ENCODE measurements at places on chromosomes 12 and 14.

GRCh38 chr12:117850048-117850447, 118.7 kb downstream of the KSR2 start:
- DNase-seq: peak; percentile 18

- no peak for DNase-seq
Measured at GRCh38 chr14:52879958-52880357, 70.9 kb downstream of the FERMT2 start.

- DNase-seq: no peak
Measured at GRCh38 chr12:42979746-42980145, 390.2 kb upstream of the PRICKLE1 start.

GRCh38 chr12:107775093-107775721, 703 bp downstream of the ASCL4 start:
- DNase-seq: peak; percentile 60

DNA sequence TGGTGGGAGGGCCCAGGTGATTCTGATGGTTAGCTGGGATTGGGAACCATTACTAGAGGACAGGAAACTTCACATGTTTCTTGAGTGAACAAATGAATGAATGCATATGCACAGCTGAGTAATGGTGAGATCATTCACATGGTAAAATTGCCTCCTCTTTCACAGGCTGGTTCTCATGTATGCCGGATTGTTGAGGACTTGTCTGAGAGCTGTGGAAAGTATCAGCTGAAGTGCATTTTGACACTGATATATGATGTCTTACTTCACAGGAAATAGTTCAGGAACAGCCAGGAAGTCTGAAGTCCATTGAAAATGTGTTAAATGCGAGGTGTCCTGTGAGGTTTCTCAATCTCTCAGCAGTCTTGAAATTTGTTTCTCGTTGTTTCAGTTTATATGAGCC, 77.6 kb upstream of the DACT1 start:
- peak; percentile 63 for DNase-seq

- DNase-seq: no peak
Measured at GRCh38 chr12:130714591-130715149, 1.4 kb downstream of the RIMBP2 start.

DNA sequence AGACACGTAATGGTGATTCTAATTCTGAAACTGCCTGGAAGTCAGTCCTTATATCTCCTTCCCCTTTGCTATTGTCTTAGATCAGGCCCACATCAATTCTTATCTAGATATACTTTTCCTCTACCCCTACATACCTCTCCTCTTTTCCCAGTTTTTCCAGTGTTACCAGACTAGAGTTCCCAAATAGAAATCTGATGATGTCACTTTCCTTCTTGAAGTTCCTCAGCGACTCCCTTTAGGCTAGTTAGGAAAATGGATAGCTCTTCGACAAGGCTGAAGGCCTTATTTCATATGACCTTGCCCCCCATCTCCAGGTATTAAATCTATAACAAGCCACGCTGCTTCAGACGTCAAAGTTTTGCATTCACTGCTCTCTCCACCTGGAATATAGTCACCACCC, 201.1 kb upstream of the ATP2B1 start:
- DNase-seq: no peak

DNA sequence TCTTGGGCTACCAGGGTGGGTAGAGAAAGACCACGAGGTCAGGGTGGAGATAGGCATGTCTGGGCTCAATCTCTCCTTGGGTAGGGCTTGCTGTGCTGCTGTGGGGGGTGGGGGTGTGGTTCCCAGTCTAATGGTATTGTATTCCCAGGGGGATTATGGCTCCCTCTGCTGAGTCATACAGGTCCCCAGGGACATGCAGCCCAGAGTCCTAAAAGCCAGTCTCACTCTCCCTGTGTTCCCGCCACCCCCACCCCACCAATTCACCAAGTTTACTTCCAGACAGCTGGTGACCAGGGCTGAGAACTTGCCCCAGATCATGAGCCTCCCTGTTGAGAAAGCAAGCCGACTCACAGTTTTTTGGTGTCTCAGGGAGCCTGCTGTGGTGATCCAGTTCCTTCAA, 367.6 kb downstream of the C12orf75 start:
- DNase-seq: no peak

DNA sequence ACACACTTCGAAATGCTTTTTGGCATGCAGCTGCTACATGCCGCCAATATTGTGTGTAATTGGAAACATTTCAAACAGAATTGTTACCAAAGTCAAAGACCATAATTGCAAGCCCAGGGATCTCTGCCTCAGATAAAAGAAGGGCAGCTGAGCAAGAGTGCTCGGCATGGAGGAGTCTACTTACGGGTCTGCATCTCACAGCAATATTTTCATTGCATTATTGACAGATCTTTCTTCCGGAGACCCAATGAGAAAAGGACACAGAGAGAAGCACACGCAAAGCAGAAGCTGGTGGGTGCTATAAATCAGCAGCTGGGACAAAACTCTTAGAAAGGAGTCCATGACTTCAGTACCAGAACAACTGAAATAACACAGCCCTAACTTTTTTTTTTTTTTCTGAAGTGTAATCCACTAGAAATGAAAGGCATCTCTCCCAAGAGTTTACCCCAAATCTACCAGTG, 4.9 kb downstream of the PRICKLE1 start:
- DNase-seq: no peak

DNA sequence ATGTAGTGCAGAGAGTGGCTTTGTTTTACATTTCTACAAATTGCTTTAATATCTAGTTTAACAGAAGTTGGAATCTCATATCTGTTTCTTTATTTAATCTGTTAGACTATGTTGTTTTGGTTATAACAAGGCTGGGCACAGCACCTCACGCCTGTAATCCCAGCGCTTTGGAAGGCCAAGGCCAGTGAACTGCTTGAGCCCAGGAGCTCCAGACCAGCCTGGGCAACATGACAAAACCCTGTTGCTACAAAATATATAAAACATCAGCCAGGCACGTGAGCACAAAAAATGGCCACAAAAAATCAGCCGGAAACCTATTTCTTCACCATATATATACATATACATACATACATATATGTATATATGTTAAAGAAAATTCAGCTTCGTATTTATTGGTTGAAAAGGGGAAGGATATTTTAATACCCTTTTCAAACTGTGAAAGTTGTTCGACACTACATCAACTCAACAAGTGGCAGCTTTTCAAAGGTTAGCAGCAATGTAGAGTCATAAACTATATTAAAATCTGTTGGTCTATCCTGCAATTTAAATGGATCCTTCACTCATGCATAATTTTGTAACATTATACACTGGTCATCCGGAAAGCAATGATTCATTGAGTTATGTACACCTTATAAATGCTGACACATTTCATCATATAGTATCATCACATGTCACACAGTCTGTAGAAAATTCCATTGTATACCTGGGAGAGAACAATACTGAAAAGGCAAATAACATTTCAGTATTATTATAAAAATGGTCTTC, 7.1 kb downstream of the NR2C1 start:
- no peak for DNase-seq

- no peak for DNase-seq
Measured at GRCh38 chr14:105099778-105100177, 34.5 kb upstream of the GPR132 start.

DNA sequence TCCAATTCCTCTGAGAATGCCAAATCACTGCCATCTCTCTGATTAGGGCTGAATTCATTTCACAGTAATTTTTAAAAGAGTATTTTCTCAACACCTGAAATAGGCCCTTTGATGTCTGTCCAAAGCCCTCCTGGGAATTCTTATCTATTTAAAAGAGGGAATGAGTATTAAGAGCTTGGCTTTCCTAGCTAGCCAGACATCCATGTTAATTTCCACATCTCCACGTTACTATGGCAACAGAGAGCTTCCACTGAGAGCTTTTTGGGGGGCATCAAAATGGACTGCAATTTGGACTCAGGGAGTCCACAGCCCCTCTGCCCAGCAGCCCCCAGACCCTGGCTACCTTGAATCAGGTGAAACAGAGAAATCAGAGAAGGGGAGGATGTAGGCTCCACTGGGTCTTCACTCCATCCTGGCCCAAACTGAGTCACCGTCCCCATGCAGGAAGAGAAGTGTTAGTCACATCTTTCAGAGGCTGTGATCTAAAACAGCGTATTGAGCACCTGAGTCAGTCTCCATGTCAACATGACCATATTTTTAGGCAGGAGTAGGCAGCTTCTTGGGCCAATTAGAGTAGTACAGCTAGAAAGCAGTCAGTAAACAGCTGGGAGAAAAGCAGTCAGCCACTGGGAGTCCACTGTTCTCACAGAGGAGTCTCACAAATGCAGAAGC, 7.0 kb upstream of the FICD start:
- DNase-seq: no peak
